ENCODE measurements at places on chromosomes 1 and 21.

DNA sequence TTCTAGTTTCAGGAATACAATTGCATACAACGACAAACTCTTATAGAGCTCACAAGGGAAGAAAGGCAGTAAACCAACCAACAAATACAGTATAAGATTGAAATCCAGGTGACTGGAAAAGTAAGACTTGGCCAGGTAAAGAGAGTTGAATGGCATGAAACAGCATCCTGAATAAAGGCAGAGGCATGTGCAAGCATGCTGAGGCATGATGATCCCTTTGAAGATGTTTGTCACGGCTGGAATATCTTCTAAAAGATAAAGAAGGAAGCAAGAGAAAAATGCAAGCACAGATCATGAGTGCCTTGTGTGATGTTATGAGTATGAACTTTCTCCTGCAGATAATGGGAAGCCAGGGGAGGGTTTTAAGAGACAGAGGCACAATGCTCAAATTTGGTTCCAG lies 83.3 kb upstream of the SPATA6 start:
- no peaks in the 10 kb centered on the region for H3K4me1 ChIP-seq
- no peak overlapping the region for H3K4me3 ChIP-seq
- no peaks in the 10 kb centered on the region for H3K27me3 ChIP-seq
- no peak for DNase-seq

DNA sequence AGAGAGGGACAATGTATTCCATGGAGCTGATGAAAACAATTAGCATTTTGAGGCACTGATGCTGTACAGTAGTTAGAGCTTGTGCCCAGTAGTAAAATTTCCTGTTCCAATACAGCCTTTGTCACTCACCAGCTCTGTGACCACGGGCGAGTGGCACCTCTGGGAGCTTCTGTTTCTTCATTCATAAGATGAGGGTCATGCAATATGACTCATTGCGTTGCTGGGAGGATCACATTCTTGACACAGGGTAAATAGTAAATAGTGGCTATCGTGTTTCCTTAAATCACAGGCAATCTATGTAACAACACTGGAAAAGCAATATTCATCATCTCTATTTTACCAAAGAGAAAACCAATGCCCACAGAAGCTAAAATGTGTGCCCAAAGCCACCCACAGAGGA lies 4.5 kb upstream of the LRRC52 start:
- no peaks in the 10 kb centered on the region for H3K36me3 ChIP-seq
- no peaks in the 10 kb centered on the region for H3K4me1 ChIP-seq

GRCh38 chr1:228396770-228397662 lies 9.6 kb downstream of the TRIM11 start:
- no peak overlapping the region for H3K27ac ChIP-seq
- peaks cover 51% of the 10 kb centered on the region for H3K36me3 ChIP-seq
- no peaks in the 10 kb centered on the region for H3K27me3 ChIP-seq
- H3K4me1 ChIP-seq, result peaks cover 9% of the 10 kb centered on the region

- H3K4me3 ChIP-seq, result no peak overlapping the region
- no peak overlapping the region for H3K27ac ChIP-seq
- no peak for DNase-seq
- no peaks in the 10 kb centered on the region for H3K27me3 ChIP-seq
- H3K4me1 ChIP-seq, result no peaks in the 10 kb centered on the region
Measured at GRCh38 chr1:154824179-154825000, 45.7 kb downstream of the KCNN3 start.

DNA sequence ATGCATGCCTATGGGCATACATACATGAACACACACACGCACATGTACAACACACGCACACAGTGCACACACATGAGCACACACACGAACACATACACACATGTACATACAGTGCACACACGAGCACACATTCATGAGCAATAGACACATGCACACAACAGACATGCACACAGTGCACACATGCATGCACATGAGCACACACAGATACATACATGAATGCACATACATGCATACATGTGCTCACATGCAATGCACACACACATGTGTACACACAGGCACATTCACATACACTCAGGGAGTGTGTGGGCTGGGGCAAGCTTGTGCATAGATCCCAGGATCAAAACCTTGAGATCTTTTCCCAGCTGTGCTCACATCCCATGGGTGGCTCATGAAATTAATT lies 18.9 kb downstream of the CRYAA start:
- no peak for DNase-seq
- H3K36me3 ChIP-seq, result no peaks in the 10 kb centered on the region
- no peaks in the 10 kb centered on the region for H3K27me3 ChIP-seq
- no peak overlapping the region for H3K27ac ChIP-seq
- H3K4me1 ChIP-seq, result no peaks in the 10 kb centered on the region

- H3K4me3 ChIP-seq, result no peak overlapping the region
- no peaks in the 10 kb centered on the region for H3K27me3 ChIP-seq
- H3K36me3 ChIP-seq, result peaks cover 26% of the 10 kb centered on the region
- H3K27ac ChIP-seq, result no peak overlapping the region
- peaks cover 12% of the 10 kb centered on the region for H3K4me1 ChIP-seq
Measured at GRCh38 chr1:19365721-19366120, 53.6 kb downstream of the SLC66A1 start.

- no peaks in the 10 kb centered on the region for H3K27me3 ChIP-seq
- H3K4me3 ChIP-seq, result no peak overlapping the region
- no peak for DNase-seq
Measured at GRCh38 chr1:41319106-41319755, 42.0 kb upstream of the FOXO6 start.

DNA sequence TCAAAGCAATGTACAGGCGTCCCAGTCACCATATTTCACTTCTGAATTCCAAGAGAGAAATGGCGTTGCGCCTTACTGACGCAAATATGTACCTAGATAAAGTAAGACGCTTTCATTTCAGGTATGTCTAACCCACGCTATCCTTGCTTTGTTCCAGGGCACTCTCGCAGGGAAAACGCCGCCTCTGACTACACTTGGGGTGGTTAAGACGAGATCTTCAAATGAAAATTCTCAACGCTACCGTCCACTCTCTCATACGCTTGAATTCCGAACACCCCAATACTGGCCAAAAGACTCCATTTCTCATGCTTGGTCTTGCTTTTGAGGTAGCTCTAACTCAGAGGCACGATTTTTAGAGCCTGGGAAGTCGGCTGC lies 736 bp upstream of the ZMPSTE24 start:
- no peak for DNase-seq
- H3K4me1 ChIP-seq, result peaks cover 3% of the 10 kb centered on the region
- peak overlapping the region; percentile 70 for H3K4me3 ChIP-seq
- no peaks in the 10 kb centered on the region for H3K27me3 ChIP-seq

DNA sequence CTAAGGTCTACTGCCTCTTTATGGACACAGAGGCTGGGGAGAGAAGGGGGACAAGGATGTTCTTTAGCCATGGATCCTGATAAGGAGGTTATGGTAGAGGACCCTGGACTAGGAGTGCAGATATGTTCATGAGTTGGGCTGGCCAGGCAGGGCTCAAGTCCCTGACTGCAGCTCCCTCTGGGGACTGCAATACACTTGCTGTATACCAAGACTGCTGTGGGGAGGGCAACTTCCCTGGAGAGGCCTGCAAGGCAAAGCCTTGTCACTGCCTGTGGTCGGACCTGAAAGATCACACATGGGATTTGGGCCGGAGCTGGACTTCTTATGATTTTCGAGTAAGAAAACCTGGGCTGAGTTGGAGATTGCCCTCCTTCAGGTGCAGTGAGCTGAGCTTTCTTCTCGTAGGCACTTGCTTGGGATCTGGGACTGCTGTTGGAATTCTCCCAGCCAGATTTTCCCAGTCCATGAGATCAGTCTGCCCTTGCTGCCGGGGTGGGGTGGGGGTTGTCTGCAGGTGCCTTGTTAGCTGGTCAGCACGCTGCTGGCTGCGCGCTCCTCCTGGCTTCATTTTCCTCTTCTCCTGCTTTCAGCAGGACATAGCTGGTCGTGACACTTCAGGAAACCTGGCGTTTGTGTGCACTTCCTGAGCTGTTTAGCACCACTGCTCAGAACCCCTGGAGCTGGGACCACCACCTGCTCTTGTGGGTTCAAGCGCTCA lies 49.0 kb upstream of the KCNJ6 start:
- no peaks in the 10 kb centered on the region for H3K4me1 ChIP-seq
- H3K4me3 ChIP-seq, result no peak overlapping the region
- DNase-seq, result no peak
- no peak overlapping the region for H3K27ac ChIP-seq

DNA sequence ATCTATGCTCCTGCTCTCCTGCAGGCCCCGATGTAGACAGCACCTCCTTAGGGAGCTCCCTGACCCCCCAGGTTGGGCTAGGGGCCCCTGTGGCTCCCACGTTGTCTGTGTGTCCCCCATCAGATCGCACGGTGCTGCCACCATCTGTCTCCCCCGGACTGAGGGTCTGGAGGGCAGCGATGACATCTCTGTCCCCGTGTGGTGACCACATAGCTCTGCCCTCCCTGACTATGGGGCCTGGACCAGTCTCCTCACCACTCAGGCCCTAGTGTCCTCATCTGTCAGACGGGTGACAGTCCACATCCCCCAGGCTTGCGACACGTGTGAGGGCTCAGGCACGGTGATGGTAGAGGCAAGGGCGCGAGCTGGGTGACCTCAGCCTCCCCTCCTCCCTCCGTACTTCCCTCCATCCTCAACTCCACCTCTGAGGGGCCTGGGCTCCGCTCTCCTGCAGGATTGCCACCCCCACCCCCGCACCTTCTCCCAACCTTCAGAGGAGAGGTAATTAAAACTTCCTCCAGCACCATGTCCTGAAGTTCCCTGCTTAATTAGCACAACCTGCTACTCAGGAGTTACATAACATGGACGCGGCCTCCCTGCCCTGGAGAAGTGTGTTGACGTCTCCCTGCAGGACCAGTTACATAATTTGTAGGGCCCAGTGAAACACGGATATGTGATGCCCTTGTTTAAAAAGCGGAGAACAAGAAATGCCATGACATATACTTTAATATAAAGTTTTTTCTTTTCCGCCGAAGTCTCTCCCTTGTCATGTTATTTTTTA lies 288.2 kb downstream of the PTPRU start:
- H3K4me3 ChIP-seq, result no peak overlapping the region
- no peaks in the 10 kb centered on the region for H3K36me3 ChIP-seq
- H3K27me3 ChIP-seq, result no peaks in the 10 kb centered on the region
- no peaks in the 10 kb centered on the region for H3K4me1 ChIP-seq

DNA sequence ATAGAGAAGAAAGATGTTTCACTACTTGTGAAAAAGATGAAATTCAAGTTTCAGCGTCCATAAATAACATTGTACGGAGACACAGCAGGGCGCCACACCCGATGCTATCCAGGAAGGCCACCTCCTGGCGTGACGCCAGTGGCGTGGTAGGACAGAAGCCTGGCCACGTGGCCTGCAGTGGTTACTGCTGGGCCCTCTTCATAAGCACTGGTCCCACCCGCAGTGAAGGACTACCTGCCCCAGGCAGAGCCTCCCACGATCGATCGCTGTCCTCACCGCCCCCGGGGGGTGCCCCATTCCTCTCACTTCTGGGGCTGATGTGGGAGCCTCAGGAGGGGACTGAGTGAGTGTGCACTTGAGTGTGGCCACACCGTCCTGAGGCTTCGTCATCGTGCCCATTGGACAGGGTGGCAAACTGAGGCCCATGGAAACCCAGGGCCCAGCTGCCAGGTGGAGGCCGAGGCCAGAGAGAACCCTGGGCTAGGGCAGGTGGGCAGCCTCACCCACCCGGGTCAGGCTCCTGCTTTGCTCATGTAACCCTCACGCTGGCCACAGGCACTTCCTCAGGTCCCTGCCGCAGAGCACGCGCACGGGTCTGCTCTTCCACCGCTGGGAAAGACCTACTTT lies 11.7 kb upstream of the HES5 start:
- no peak overlapping the region for H3K27ac ChIP-seq
- no peaks in the 10 kb centered on the region for H3K27me3 ChIP-seq
- H3K36me3 ChIP-seq, result no peaks in the 10 kb centered on the region
- H3K4me1 ChIP-seq, result peaks cover 24% of the 10 kb centered on the region

GRCh38 chr1:109874445-109874844 lies 36.2 kb upstream of the CSF1 start:
- peaks cover 11% of the 10 kb centered on the region for H3K4me1 ChIP-seq
- H3K27me3 ChIP-seq, result no peaks in the 10 kb centered on the region
- no peak overlapping the region for H3K4me3 ChIP-seq
- no peaks in the 10 kb centered on the region for H3K36me3 ChIP-seq

DNA sequence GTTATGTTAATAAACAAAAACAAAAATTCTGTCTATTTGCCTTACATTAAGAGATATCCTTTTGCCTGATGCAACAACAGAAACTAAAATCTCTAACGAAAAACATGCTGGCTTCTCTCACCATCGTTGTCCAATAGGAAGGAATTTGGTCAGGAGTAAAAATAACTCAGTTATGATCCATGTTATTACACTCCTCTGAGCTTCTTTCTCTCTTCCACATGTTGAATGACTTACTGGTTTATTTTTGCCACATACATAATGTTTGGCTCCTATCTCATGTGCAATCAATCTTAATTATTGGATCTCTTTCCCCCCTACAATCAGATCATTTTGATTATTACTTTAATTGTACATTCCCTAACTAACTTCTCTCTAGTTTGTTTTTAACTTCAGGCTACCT lies 688.4 kb downstream of the USP25 start:
- DNase-seq, result no peak
- no peak overlapping the region for H3K4me3 ChIP-seq
- H3K27me3 ChIP-seq, result no peaks in the 10 kb centered on the region
- no peaks in the 10 kb centered on the region for H3K36me3 ChIP-seq

DNA sequence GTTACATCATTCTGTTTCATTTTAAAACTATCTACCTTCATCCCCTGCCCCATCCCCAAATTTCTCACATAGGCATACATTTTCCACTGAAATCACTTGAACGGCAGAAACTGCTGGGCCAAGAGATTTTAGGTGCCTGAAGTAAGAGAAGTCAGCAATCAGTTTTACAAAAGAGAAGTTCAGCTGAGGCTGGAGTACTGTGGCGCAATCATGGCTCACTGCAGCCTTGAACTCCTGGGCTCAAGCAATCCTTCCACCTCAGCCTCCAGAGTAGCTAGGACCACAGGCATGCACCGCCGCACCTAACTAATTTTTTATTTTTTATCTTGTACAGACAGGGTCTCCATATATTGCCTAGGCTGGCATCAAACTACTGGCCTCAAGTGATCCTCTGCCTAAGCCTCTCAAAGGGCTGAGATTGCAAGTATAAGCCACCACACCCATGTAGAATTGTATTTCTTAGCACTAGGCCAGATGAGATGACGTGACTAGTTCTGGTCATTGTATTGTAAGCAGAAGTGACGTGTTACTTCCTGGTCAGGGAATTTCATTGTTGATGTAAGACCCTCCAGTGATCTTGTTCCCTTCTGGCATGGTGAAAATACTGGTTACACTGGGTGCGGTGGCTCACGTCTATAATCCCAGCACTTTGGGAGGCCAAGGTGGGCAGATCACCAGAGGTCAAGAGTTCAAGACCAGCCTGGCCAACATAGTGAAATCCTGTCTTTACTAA lies 7.1 kb downstream of the BECN2 start:
- DNase-seq, result no peak
- H3K27me3 ChIP-seq, result no peaks in the 10 kb centered on the region
- no peaks in the 10 kb centered on the region for H3K4me1 ChIP-seq
- no peak overlapping the region for H3K4me3 ChIP-seq

Data from effector memory CD4-positive, alpha-beta T cell (primary cell).